Testis (tissue), 5 donors: ENCODE measurements at places on chromosomes 16 and 17. TPM values are rescaled to one million over a fixed set of nuclear protein-coding genes. Genes with fewer than 3 reads are reported as not detected.

GRCh38 chr17:70104791-70105523, 29.9 kb downstream of the KCNJ16 start:
- H3K27ac ChIP-seq, result no peak overlapping the region
- no peak for DNase-seq
- no peaks in the 10 kb centered on the region for H3K27me3 ChIP-seq
- H3K4me3 ChIP-seq, result no peak overlapping the region
- peaks cover 3% of the 10 kb centered on the region for H3K4me1 ChIP-seq

DNA sequence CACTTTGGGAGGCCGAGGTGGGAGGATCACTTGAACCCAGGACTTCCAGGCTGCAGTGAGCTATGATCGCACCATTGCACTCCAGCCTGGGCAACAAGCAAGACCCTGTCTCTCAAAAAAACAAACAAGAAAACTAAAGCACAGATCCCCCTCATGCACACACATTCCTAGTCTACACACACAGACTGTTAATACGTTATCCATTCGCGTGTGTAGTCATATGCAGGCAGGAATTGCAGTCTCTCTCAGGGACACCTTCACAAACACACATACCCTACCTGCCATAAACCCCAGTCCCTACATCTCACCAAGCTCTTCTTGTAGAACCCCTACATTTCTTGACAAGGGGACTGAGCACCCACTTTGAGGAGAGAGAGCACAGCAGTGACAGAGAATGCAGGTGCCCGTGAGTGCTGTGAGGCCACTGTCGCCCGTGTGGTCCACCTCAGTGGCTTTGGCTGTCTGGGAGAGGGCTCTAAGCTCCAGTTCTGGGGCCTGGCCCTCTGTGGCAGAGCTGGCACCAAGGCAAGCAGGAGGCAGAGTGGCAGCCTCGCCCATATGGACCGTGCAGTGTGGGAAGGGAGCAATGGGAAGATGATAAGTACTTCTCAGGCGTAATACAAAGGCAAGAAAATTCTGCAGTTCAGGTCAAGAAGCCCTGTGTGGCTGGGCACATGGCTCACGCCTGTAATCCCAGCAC, 59.0 kb upstream of the RPH3AL start:
- no peaks in the 10 kb centered on the region for H3K27me3 ChIP-seq
- DNase-seq, result no peak
- no peak overlapping the region for H3K27ac ChIP-seq
- no peak overlapping the region for H3K4me3 ChIP-seq

- H3K36me3 ChIP-seq, result no peaks in the 10 kb centered on the region
- H3K4me3 ChIP-seq, result no peak within 1 kb of the TSS
- no peak within 1 kb of the TSS for H3K27ac ChIP-seq
- DNase-seq, result no peak
Observed at GRCh38 chr16:88638323-88639230, at the start of gene IL17C. Gene IL17C, plus strand, starts transcription at chr16:88638572. Its CDS starts 70 bp downstream, at chr16:88638642.

Gene MYH3
- 19.3 TPM for total RNA-seq
